ENCODE measurements at places on chromosomes 1 and 21.

DNA sequence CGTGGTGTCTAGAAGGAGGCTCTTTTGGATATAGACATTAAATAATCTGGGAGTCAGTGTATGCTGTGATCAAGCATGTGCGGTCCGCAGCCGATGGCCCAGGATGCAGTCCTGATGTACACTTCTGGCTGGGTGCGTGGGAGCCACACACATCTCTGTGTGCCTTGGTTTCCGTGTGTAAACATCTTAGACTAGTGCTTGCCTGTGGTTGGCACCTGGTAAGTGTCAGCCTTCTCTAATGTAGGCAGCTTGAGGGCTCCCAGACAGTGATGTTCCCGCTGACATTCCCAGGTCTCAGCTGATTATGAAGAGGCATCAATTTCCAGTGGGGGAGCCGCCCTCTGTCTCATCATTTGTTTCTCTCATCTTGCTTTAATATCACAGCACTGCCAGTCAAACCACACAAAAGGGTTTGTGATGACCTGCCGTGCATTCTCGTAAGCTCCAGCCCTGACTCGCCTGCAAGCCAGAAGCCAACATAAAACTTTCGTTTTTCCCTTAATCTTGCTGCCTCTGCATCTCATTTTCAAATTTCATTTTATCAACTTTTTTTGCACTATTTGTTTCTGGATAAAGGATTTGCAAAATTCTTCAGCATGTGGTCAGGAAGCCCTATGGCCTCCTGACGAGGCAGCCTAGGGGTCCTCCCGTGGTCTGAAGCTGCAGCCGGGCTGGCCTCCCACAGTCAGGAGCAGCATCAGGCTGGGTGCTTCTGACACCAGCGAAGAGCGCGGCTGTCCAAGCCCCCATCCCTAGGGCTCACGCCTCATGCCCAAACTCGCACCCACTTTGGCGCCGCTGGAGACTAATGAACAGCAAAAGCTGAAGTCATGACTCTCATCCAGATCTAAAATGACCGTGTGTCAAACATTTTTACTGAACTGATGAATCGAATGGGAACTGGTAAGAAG lies 28.1 kb downstream of the PDE9A start:
- no peak for DNase-seq

DNA sequence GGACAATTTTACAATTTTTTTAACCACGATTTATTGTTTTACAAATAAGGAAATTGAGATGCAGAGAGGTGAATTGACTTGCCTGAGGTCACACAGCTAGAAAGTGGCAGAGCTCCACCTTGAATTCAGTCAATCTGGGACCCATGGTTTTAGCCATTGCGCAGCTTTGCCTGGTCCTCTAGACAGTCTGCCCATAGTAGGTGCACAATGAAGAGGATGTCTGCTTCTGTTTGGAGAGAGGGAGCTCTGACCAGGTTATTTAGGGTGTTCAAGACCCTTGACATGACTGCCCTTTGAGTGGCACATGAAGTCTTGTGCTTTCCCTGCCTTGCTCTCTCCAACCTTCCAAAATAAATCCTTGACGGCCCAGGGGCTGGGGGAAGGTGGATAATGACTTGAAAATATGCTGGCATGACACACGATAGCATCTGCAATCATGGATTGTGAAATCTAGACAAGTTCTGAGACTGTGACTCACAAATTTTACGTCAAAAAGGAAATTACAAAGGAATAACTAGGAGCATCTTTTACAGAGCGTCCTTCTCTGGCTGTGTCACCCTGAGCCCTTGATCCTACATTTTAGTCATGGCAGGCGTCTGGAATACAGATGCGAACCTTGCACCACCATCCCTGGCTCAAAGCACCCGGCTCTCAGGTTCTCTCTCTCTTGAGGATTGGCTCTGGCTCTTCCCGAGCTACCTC lies 26.2 kb upstream of the ID3 start:
- DNase-seq, result peak; percentile 81

- DNase-seq, result no peak
These were observed 104.2 kb upstream of the ADAMTS5 start for GRCh38 chr21:27070861-27071670.

DNA sequence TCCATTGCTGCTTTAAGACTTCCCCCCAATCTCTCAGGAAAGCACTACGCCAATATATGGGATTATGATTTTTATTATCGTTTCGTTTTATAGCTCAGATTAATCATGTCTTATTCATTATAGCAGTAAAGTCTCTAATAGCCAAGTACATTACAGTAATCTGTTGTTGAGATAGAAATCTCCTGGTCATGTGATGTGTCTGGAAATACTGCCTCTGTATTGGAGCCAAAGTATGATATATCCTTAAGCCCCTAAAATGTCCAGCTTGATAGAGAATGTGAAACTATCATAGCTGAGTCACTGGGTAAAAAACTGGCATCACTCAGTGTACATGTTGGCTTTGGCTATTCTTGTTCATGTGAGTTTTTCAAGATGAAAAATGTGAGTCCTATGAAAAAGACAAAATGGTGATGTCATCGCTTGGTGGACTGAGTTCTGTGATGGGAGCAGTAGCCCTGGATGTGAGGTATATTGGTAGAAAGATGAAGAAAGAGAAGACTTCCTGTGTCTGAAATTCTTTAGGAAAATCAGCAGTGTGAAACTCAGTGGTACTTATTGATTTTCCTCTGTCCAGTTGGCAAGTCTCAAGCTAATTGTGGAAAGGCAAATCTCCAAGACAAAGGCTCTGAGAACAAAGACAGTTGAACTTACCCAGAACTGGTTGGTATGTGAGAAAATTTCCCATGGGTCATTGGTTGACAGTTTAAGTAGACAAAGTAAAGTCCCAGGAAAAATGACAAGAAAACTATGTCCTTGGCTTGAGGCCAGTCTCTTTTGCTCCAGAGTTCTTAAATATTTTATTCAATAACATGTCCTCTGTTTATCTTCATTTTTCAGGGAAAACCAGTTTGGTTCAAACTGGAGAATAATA lies 76.2 kb downstream of the BRINP2 start:
- no peak for DNase-seq

- DNase-seq, result peak; percentile 30
These were observed 55.9 kb downstream of the NEK7 start for GRCh38 chr1:198212675-198213074.

DNA sequence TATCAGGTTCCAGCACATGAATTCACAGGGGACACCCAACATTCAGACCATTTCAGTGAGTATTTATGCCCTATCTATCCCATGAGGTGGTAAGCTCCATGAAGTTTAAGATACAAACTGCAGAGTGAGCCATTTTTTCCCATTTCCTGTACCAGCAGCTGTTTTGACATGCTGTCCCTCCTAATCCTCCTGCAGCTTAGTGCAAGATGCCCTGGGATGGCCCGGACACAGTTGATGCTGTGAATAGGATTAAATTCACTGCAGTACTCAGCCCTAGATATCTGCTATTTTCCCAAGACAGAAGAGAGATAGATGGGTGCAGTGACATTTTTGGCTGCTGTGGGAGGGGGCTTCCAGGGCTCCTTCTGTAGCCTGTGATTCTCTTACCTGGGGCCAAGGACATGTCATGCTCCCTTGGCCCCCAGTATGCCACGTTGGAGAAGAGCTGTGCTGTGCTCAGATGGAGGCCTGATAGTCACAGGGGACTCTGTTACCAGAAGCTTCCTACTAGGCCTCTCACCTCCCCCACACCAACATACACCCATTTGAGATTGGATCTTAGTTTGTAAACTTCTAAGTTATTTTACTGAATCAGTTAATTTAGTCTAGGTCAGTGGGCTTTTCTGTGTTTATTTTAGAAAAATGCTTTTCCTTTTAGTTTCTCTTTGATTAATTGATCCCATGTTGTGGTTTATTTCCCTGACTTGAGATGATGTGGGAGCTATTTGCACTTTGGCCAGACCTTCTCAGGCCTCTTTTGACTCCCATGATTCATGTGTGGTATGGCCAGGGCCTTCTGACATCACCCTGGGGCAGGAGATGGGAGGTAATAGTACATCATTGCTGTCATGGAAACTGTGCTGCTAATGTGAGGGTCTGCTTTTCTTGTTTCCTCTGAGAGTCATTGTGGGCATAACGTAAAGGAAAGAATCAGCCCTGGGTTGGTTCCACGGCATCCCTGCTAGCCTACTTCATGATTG lies 92.6 kb downstream of the ST3GAL3 start:
- peak; percentile 66 for DNase-seq

Data from hepatic stellate cell (primary cell).